ENCODE measurements at places on chromosomes 13 and 19. TPM values are rescaled to one million over a fixed set of nuclear protein-coding genes. Genes with fewer than 3 reads are reported as not detected.

- DNase-seq = no peak
These were observed 25.5 kb downstream of the DPRX start for GRCh38 chr19:53657330-53657729.

GRCh38 chr13:107119989-107120881, 552.3 kb upstream of the ARGLU1 start:
- DNase-seq = no peak

DNA sequence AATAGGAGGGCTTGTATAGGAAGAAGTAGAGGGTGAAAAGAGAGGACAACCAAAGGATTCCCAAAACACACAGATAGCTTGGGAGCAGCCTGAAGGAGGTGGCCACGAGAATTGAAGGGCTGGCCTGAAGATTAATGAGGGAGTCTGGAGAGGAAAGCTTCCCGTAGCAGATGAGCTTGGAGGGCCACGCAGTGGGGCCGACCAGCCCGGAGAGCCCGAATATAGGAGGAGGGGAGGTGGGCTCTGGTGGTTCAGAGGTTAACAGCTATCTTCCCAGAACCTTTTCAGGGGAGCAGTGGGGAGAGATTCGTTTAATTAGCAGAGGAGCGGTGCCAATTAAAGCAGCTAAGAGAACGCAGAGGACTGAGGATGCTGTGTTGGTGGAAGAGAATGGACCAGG, 154.9 kb downstream of the STK24 start:
- no peak for DNase-seq

DNA sequence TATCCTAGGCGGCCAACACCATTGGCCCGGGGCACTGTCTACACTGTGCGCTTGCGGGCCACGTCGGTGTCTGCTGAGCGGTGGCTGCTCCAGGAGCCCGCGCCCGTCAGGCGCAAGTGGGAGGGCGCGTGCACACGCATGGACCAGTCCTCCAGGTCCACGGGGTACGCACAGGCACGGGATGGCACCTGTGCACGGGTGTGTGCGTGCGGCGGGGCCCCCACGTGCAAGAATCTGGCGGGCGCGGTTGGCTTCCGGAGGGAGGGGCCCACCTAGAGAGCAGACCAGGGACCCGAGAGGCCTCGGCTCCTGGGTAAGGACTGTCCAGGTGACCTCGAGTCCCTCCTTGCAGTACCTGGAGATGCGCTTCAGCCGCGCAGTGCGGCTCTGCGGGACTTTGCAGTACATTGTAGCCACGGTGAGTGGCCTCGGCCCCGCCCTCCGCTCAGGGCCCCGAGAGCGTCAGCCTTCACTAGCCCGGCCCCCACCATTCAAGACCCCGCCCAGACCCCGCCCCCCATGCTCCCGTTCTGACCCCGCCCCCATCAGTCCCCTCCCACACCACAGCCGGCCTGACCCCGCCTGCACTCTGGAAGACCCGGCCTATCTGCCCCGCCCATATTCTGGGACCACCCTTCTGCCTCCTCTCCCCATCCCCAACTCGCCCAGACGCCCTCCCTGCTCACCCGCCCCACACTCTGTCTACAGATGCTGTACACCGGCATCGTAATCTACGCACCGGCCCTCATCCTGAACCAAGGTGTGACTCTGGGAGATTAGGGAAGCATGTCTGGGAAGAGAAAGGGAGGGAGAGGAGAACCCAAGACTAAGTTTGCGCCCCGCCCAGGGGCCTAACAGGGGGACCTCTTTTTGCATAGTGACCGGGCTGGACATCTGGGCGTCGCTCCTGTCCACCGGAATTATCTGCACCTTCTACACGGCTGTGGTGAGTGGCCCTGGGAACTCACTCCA, 2.3 kb downstream of the SLC5A5 start:
- no peak for DNase-seq

DNA sequence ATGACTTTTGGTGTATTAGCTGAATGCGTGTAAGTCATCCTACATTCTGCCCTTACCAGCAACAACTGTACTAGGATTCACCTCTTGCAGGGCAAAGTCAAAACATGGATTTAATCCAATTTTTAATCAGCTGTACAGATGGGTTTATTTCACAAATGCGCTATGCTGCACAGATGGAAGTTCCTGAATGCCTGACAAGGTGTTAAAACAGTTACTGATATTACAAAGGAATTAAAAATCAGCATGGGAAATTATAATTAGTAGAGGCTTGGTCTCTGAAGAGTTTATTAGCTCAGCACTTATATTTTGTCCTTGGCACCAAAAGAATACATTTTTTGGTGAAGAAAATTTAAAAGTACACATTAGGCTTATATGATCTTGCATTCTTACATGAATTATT, 448.9 kb downstream of the PCDH9 start:
- DNase-seq = no peak

- no peak for DNase-seq
These were observed 106.9 kb upstream of the UBL3 start for GRCh38 chr13:29957320-29957719.

GRCh38 chr13:52393572-52394357, 12.2 kb downstream of the THSD1 start:
- DNase-seq = no peak

DNA sequence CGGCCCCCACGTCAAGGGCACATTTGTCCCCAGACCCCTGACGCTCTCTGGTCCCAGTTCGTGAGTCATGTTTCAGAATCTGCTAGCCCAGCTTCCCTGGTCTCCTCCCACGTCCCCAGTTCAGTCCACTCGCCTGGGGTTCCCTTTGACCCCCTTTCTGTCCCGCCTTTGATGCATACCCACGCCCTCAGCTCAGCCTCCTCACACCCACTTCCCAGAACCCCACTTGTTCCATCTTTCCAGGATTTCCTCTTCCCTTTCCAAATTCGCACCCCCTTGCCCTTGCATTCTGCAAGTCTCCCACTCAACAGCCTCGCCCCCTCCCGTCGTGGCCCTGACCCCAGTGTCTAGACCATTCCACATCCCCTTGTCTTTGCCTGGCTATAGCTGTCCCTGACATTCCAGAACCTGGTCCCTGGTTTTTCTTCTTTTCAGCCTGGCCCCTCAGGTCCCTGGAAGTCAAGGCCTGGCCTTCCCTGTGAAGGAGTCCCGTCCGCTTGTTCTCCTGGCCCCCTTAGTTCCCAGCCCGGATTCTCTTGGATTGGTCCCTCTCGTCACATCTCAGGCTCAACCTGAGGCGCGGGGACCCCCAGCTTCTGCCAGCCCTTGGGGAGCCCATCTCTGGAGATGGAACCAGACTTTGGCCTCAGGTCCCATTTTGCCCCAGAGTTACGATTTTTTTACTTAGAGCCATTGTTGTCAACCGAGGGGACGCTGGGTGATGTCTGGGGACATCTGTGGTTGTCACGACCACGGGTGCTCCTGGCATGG, 1.3 kb downstream of the NCLN start:
- no peak for DNase-seq

DNA sequence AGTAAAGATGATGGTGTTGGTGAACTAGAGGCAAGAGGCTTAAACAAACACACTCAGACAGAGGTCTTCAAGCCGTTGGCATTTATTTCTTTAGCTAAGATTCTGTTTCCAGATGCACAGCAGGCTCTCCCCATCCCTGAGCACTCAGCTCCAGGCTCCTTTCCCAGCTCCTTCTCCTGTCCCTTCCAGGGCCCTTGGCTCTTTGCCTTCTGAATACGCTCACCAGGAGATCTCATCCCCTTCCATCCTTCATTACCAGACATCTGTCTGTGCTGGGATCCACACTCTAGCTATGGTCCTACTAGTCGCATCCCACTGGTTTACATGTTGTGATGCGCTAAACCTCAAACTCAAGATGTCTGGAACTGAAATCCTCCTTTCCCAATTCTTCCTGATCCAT, 25.3 kb upstream of the DOCK9 start:
- no peak for DNase-seq

The TSKS gene
- total RNA-seq = not detected

The PALM gene
- total RNA-seq = 14.3 TPM

The SYDE1 gene
- 12.4 TPM for total RNA-seq

The SF3A2 gene
- 50.4 TPM for total RNA-seq
